Caco-2 (cell line): ENCODE measurements at places on chromosomes 6 and 20. TPM values are rescaled to one million over a fixed set of nuclear protein-coding genes. Genes with fewer than 3 reads are reported as not detected.

DNA sequence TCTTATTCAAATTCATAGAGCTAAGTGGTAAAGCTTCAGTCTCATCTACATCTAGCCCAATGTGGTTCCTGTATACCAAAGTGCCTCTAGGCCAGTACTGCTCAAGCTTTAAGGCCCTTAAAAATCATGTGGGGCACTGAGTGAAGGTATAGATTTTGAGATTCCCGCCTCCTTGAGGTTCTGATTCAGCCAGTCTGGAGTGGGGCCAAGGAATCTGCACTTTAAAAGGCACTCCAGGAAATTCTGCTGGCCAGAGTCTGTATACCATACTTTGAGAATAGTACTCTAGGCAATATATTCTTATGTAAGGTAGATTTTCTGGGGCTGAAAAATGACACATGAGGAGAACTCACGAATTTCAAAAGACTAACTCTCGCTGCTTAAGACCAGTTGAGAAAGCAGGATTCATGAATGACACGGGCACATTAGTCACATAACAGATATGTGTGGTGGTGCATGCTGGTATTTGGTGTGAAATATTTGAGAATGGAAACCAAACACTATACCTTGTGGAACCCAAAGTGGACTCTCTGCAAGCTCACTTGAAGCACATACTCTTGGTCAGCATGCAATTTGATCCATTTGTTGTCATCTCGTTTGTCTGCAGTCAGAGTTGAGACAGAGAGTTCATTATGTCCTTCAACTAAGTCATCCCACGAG, 47.6 kb upstream of the SIM1 start:
- H3K4me1 ChIP-seq: no peaks in the 10 kb centered on the region
- H3K27ac ChIP-seq: no peak overlapping the region
- no peaks in the 10 kb centered on the region for H3K27me3 ChIP-seq
- DNase-seq: no peak
- no peaks in the 10 kb centered on the region; the same call in 1 of the 2 replicates for H3K36me3 ChIP-seq

GRCh38 chr6:20415712-20416454, 14.2 kb downstream of the E2F3 start:
- DNase-seq: no peak
- no peaks in the 10 kb centered on the region for H3K27me3 ChIP-seq
- H3K4me3 ChIP-seq: no peak overlapping the region
- no peaks in the 10 kb centered on the region for H3K4me1 ChIP-seq
- H3K36me3 ChIP-seq: peaks cover 1% of the 10 kb centered on the region; the same call in 1 of the 2 replicates

DNA sequence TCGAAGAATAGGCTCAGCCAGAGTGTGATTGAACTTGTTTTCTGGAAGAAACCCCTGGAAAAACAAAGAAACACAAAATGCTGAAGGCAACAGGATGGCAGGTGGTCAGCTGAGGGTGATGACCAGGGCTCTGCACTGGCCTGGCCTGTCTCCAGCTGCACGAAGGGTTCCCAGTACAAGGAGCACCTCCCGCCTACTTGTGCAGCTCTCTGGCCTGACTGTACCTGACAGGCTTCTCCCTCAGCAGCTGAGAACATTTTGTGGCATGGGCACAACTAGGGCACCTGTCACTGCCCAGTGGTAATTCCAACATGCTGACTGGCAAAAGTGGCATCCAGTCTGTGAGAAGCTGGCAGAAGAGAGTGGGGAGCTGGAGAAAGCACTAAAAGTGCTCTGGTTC, 38.8 kb upstream of the EMILIN3 start:
- peaks cover 18% of the 10 kb centered on the region for H3K36me3 ChIP-seq
- no peaks in the 10 kb centered on the region for H3K27me3 ChIP-seq
- DNase-seq: no peak
- H3K27ac ChIP-seq: no peak overlapping the region
- no peak overlapping the region for H3K4me3 ChIP-seq
- peaks cover 15% of the 10 kb centered on the region for H3K4me1 ChIP-seq

GRCh38 chr6:41488433-41489119, 57.6 kb upstream of the FOXP4 start:
- H3K27ac ChIP-seq: peak overlapping the region; percentile 11
- no peak overlapping the region for H3K4me3 ChIP-seq
- DNase-seq: no peak
- no peaks in the 10 kb centered on the region for H3K36me3 ChIP-seq

Gene ID4
- not detected in 2 replicates for total RNA-seq

Gene PSORS1C1
- 0.75 and 0.88 TPM in 2 replicates for total RNA-seq
